Naive thymus-derived CD8-positive, alpha-beta T cell (primary cell): ENCODE measurements at places on chromosomes 11 and 22. TPM values are rescaled to one million over a fixed set of nuclear protein-coding genes. Genes with fewer than 3 reads are reported as not detected.

The MAJIN gene
- polyA plus RNA-seq: 0.84 TPM

- no peak for DNase-seq
Observed at GRCh38 chr11:22371160-22371559, 33.0 kb downstream of the SLC17A6 start.

The HEPHL1 gene
- polyA plus RNA-seq: not detected

The NUP160 gene
- polyA plus RNA-seq: 30.8 TPM

- DNase-seq: no peak
Observed at GRCh38 chr11:120756931-120757330, 245.4 kb downstream of the GRIK4 start.

The BATF2 gene
- polyA plus RNA-seq: not detected

DNA sequence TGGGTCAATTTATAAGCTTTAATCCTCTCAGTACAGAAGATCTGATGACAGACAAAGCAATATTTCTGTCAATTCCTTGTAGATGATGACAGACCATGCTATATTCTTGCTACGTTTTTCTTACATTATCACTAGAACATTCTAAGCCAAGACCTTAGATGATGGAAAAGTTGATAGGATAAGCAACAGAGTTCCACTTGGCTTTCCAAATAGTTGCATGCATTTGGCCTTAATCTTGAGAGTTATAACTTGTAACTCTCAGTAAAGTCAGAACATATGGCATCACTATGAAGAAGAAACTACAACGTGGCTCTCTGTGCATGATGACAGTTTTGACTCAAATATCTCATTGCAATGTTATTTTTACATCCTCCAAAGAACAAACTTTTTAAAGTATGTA is 544.3 kb upstream of the LRRC4C start:
- DNase-seq: no peak
